ENCODE measurements at places on chromosomes 2 and 18. TPM values are rescaled to one million over a fixed set of nuclear protein-coding genes. Genes with fewer than 3 reads are reported as not detected.

Gene RND3
- not detected for total RNA-seq

- H3K27ac ChIP-seq: no peak overlapping the region
- H3K4me3 ChIP-seq: no peak overlapping the region
- no peaks in the 10 kb centered on the region for H3K27me3 ChIP-seq
- DNase-seq: no peak
These were observed 271.7 kb downstream of the BCL11A start for GRCh38 chr2:60281730-60282129.

GRCh38 chr2:88950010-88950409, 258.5 kb downstream of the RPIA start:
- no peaks in the 10 kb centered on the region for H3K27me3 ChIP-seq
- H3K27ac ChIP-seq: no peak overlapping the region
- H3K4me3 ChIP-seq: no peak overlapping the region
- no peak for DNase-seq

- no peaks in the 10 kb centered on the region for H3K36me3 ChIP-seq
- no peak overlapping the region for H3K4me3 ChIP-seq
- no peak for DNase-seq
- H3K4me1 ChIP-seq: no peaks in the 10 kb centered on the region
These were observed 528.4 kb upstream of the SYT4 start for GRCh38 chr18:43805646-43806194.

GRCh38 chr2:22882011-22882410, 503.0 kb upstream of the KLHL29 start:
- no peaks in the 10 kb centered on the region for H3K4me1 ChIP-seq
- H3K27me3 ChIP-seq: no peaks in the 10 kb centered on the region
- no peak for DNase-seq
- H3K36me3 ChIP-seq: no peaks in the 10 kb centered on the region
- no peak overlapping the region for H3K4me3 ChIP-seq

DNA sequence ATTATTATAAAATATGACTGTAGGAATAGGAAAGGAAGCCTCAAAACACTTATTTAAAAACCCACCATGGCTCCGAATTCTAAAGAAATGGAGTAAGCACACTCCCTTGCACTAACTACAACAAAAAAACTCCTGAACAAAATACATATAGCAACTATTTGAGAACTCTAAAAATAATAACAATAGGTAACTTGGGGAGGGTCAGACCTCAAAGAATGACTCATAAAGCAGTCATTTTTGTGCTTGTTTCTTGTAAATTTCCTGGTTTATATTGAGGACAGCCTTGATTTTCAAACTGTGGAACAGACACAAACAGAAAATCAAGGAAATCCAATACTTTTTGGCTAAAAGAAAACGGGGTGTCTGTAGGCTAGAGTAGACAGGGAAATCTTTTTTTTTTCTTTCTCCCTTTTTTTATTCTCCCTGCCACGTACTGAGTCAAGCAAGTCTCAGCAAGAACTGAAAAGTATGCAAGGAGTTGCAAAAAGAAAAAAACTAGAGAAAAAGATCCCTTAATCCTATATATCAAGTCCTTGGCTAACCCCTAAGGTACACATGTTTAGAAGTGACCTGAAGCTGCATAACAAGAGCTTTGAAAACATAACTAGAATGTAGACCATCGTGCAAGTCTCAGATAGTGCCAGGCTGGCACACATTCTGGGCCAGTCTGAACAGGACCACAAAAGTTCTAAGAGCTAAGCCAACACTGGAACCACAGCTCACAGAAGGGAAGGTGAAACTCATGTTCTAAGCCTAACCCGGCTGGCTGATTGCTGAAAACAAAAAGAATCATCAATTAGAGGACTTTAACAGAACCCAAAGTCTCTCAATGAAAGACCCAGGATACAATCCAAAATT, 403.1 kb upstream of the LYPD1 start:
- H3K4me1 ChIP-seq: no peaks in the 10 kb centered on the region
- H3K27ac ChIP-seq: no peak overlapping the region

DNA sequence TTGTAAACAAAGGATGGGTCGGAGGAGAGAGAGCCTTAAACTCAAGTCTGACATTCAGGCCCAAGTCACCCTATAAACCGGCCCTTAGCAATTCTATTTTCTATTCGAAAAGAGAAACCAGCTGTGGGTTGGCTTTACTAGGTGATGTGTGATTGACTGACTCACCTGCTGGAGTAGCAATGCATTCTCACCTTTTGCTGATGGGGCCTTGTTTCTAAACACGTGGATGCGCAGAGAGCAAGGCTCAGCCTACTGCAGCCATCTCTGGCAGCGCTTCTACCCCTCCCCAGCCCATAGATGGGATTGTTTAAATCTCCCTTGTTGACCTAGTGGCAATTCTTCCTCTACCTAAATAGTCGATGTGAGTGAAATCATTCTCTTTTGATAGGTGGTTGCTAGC, 138.5 kb downstream of the MEIS1 start:
- no peaks in the 10 kb centered on the region for H3K36me3 ChIP-seq
- no peak for DNase-seq
- H3K4me1 ChIP-seq: no peaks in the 10 kb centered on the region

Gene GALR1
- not detected for total RNA-seq

GRCh38 chr18:28947900-28948299, 771.0 kb upstream of the CDH2 start:
- no peak overlapping the region for H3K27ac ChIP-seq
- DNase-seq: no peak
- H3K36me3 ChIP-seq: no peaks in the 10 kb centered on the region

GRCh38 chr2:239034561-239035341, 186.9 kb downstream of the TWIST2 start:
- H3K4me1 ChIP-seq: no peaks in the 10 kb centered on the region
- no peak for DNase-seq
- no peak overlapping the region for H3K27ac ChIP-seq
- H3K27me3 ChIP-seq: no peaks in the 10 kb centered on the region
- H3K36me3 ChIP-seq: no peaks in the 10 kb centered on the region
- H3K4me3 ChIP-seq: no peak overlapping the region

- no peaks in the 10 kb centered on the region for H3K27me3 ChIP-seq
- no peak for DNase-seq
- H3K36me3 ChIP-seq: no peaks in the 10 kb centered on the region
- H3K27ac ChIP-seq: no peak overlapping the region
- no peak overlapping the region for H3K4me3 ChIP-seq
These were observed 84.2 kb upstream of the FAM136A start for GRCh38 chr2:70385966-70386595.

Gene SERPINB2
- 1.2 TPM for total RNA-seq

DNA sequence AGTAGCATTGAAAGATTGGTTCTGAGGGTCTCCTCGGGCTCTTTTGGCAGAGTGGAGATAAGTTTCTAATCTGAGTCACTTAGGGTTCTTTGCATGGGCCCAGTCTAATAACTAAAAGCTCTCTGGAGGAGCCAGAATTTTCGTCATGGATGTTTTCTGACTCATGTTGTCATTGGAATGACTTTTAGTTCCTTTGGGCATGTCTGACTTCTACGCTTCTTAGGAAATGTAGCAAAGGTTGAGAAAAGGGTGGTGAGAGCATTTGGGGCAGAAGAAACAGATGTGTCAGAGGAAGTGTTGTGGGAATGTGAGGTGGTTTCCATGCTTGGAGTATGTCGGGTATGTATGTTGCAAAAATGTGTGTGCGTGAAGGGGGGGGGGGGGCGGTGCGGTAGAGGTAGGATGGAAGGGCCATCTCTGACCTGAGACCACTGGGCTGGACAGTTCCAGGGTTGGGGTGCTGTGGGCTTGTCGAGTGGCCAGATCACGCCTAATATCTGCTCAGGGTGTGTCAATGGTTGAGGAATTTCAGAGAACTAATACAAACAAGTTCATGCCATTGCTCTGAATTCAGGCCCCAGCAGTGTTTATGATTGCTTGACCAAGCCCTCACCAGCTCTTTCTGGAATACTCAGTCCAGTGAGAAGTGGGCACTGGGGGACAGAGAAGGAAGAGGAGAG, 26.9 kb downstream of the KLHL29 start:
- H3K4me3 ChIP-seq: no peak overlapping the region
- DNase-seq: no peak
- H3K27me3 ChIP-seq: no peaks in the 10 kb centered on the region
- no peaks in the 10 kb centered on the region for H3K36me3 ChIP-seq

DNA sequence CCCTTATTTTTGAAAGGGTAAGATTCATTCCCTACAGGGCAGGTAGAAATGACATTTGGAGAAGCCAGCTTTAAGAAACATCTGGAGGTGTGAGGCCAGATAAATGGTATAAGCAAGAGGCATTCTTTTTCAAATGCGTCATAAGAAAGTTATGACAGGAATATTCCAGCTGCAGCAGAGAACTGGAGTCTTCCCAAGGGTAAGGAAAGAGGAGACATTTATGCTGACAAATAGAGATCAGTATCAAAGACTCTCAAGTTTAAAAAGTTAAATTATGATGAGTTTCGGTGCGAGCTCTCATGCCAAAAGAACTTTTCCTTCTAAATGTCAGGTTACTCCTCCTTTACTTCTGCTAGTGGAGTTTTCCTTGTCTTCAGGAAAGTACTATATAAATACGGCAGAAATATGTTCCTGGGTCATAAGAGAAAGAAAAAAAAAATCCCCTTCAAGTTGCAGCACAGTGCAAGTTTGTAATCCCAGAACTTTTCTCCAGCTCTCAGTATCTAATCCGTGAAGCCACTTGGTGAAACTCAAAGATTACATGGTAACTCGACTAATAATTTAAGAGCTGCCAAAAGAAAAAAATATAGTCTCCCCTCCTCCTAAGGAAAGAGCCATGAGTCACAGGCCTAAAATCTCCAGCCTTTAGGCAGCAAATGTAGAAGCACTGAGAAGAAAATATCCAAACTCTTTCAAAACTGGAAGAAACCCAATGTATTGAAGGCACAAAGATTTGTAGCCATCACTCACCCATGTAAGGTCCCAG, 428.1 kb downstream of the MEIS1 start:
- no peaks in the 10 kb centered on the region for H3K27me3 ChIP-seq
- H3K4me1 ChIP-seq: no peaks in the 10 kb centered on the region
- H3K4me3 ChIP-seq: no peak overlapping the region
- no peak for DNase-seq
- H3K36me3 ChIP-seq: no peaks in the 10 kb centered on the region
- no peak overlapping the region for H3K27ac ChIP-seq

- no peak for DNase-seq
- no peak overlapping the region for H3K4me3 ChIP-seq
- no peak overlapping the region for H3K27ac ChIP-seq
- no peaks in the 10 kb centered on the region for H3K4me1 ChIP-seq
- H3K27me3 ChIP-seq: no peaks in the 10 kb centered on the region
These were observed 6.6 kb upstream of the OXER1 start for GRCh38 chr2:42770288-42771131.

Gene POTEI
- not detected for total RNA-seq

DNA sequence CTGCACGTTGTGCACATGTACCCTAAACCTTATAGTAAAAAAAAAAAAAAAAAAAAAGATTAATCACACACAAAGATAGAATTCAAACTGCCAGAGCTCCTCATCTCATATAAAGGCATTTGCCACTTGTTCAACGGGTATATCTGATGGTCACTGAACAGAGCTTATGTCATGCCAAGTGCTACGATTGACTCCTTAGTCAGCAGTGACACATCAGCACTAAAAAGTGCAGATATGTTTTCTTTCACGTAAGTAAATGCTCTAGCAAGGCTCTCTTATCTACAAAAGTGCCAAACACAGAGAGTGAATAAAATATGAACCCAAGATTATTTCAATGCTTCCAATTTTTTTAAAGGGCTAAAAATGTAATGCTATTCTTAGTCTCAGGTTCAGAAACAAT, 1.1 kb downstream of the LMAN1 start:
- peaks cover 26% of the 10 kb centered on the region for H3K4me1 ChIP-seq
- peak overlapping the region; percentile 76 for H3K4me3 ChIP-seq
- H3K36me3 ChIP-seq: peaks cover 20% of the 10 kb centered on the region
- no peaks in the 10 kb centered on the region for H3K27me3 ChIP-seq
- peak; percentile 12 for DNase-seq

DNA sequence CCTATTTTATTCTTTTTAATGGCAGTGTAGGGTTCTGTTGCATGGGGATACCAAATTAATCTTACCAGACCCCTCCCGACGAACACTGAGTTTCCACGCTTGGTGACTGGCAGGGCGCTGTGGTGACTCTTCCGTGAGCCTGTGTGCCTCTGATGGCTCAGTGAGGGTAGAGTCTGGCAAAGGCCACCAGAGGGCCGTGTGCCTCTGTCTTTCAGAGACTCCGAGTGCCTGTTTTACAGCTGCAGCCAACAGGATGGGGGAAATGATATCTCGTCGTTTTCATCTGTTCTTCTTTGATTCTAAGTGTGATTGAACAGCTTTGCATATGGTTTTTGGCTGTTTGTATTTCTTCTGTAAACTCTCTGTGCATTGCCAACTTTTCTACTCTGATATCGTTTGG, 99.8 kb downstream of the ZNF236 start:
- H3K4me3 ChIP-seq: no peak overlapping the region
- H3K27ac ChIP-seq: no peak overlapping the region
- DNase-seq: no peak
- peaks cover 4% of the 10 kb centered on the region for H3K4me1 ChIP-seq
- peaks cover 27% of the 10 kb centered on the region for H3K36me3 ChIP-seq

DNA sequence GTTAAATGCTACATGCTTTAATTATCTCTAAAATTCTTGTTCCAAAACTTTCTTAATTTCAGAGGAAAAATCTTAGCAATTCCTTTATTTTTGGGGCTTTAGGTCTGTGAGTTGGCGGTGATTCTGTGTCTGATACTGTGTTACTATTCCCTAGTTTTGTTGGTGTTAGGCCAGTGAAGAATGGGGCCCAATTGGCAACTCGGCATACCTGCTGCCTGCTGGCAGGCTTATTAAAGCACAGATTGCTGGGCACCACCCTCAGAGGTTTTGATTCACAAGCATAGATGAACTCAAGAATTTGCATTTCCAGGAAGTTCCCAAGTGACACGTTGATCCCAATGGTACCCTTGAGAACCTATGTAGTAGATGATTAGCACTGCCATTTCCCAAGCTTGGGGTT, 101.6 kb downstream of the OSBPL6 start:
- no peak overlapping the region for H3K27ac ChIP-seq
- H3K36me3 ChIP-seq: no peaks in the 10 kb centered on the region
- DNase-seq: no peak
- no peak overlapping the region for H3K4me3 ChIP-seq
- no peaks in the 10 kb centered on the region for H3K4me1 ChIP-seq

DNA sequence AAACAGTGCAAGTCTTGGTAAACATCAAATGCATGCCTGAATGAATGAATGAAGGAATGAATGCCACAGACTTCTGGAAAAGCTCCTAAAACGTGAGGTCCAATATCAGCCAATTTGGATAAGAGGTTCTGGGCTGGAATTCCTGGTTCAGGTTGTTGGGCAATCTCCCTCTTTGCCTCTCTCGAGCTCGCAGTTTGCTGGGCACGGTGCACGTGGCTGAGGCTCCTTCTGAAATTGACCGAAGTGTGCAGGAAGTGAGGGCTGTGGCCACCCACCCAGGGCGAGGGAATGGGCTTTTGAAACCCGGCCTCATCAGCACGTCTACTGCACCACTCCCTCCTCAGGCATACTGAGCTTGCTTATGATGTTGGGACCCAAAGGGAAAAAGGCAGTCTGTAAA, 288.8 kb upstream of the HS6ST1 start:
- H3K4me3 ChIP-seq: no peak overlapping the region
- no peak overlapping the region for H3K27ac ChIP-seq
- no peak for DNase-seq
- H3K4me1 ChIP-seq: no peaks in the 10 kb centered on the region
- no peaks in the 10 kb centered on the region for H3K27me3 ChIP-seq

Gene MROH2A
- total RNA-seq: not detected

Gene ERMN
- 0.42 TPM for total RNA-seq
